CD4-positive, alpha-beta T cell treated with Interleukin-10 for 1 hour (primary cell): ENCODE measurements at places on chromosomes 4 and X.

DNA sequence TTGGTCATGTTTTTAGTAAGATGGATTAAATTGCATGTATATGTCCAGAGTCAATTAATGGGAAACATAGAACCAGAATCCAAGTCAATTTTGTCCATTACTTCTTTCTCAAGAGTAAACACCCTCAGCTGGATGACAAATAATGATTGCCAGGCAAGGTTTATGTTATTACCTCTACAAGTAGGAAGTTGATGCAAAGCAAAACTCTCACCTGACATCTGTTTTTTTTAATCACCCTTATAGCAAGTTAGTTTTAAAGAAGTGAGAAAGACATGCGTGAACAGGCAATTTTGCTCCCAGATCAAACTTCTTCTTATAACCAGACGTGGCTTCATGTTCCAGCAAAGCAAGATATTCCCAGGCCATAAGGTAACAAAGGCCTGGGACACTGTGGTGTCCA, 348.5 kb upstream of the FTHL17 start:
- DNase-seq: no peak

- no peak for DNase-seq
Observed at GRCh38 chrX:150961631-150962030, 21.5 kb upstream of the HMGB3 start.

- no peak for DNase-seq
Observed at GRCh38 chr4:146844761-146845160, 100.9 kb downstream of the TTC29 start.

DNA sequence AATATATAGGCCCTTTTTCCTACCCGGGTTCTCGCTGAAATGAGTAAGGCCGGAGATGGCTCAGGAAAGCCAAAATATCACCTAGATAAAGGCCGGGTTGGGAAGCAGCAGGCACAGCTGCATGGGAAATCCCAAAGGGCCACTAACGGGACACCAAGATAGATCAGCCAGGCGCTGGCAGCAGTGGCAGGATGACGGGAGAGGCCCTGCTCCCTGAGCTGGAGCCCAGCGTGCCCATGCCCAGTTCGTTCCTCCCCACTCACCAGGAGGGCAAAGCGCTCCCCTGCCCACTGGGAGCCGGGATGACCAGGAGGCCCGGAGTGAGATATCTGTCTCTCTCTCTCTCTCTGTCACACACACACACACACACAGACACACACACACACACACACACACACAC, 109.8 kb downstream of the DCTD start:
- no peak for DNase-seq
